Left kidney (tissue), 8 donors: ENCODE measurements at places on chromosomes 5 and 9. TPM values are rescaled to one million over a fixed set of nuclear protein-coding genes. Genes with fewer than 3 reads are reported as not detected.
A peak's percentile ranks its signal among the peaks of the same experiment; 100 is the strongest.

DNA sequence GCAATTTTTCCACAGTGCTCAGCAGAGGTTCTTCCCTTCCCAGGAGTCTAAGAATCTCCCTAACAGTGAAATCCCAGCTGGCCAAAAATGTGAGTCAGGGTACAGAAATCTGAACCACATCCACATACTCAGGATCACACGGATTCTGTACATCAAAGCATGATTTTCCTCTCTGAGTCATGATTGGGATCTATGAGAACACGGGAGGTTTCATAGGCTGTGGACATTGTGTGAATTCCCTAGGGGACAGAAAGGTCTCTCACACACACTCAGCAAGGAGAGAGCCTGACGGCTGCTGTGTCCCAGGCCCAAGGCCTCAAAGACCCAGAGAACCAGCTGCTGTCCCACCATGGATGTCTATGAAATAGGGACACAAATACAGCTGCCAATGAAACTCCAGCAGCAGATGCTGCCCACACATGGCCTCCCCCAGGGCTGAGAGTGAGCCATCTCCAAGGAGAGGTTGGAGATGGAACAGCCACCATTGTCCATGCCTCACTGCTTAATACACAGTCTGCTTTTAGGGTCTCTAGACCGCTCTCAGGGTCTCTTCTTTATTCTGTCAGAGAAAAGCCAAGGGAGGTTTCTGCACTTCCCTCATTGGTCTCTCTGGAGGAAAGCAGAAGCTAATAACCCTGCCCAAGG lies 102.7 kb downstream of the ADAMTS12 start:
- no peak for DNase-seq

The PCA3 gene
- 0.96 TPM for polyA plus RNA-seq

DNA sequence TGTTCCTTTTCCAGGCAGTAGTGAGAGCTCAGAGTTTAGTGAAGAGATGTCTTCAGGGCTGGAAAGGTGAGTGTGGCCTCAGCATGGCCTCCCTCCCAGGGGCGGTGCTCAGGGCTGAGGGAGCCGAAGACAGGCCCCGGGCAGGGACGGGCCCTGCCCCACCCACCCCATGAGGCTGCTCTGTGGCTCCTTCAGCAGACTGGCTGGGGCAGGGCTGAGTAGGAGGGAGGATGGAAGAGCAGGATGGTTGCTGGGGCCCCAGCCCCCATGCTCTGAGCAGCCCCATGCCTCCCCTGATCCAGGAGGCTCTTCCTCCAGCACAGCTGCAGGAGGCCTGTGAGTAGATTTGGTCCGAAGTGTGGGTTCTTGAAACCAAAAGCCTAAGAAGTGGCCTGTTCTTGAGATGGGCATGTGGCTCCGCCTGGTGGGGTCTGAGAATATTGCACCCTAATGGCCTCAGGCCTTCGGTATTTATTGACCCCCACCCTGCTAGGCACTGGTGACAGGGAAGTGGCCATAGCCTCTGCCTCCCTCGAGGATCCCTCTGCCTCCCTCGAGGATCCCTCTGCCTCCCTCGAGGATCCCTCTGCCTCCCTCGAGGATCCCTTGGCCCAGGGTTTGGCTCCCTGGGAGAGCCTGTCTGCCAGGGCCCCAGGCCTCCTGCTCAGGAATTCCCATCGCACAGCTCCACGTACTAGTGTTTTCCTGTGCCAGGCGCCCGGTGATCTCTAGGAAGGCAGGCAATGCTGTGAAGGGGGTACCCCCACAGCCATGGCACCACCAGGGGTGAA lies 65.4 kb upstream of the GARNL3 start:
- peak; percentile 73 for DNase-seq

- DNase-seq: peak; percentile 33
These were observed 629 bp downstream of the CCNH start for GRCh38 chr5:87411973-87412629.
